ENCODE measurements at places on chromosomes 11 and 22.

DNA sequence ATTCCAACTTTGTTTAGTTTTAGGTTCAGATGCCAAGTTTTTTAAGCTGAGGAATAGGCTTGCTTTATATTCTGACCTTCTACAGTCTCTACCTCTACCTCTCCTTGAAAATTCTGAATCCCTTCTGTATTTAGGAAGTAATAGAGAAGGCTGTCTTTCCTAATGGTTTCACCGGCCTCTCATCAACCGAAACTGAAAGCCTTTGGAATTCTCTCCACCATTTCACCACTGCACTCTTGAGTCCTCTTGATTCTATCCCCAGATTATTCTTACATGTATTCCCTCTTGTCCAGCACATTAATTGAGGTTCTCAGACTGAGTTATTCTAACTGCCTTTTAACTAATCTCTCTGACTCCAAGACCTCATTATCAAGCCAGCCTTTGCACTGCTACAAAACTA is 67.7 kb upstream of the PICALM start:
- no peak for DNase-seq

DNA sequence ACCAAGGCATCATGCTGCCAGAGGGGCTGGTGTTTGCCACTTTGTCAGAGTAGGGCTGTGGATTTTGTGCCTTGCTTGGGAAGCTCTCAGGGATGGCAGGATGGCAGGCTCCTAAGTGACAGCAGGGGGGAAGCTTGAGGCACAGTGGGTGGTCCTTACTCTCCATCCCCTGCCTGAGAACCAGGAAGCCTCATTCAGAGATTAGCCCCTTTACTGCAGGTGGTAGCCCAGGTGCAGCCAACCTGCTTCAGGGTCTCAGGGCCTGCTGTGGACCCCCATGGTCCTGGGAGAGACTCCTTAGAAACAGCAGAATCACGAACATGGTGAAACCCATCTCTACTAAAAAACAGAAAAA is 8.9 kb upstream of the ST3GAL4 start:
- no peak for DNase-seq

DNA sequence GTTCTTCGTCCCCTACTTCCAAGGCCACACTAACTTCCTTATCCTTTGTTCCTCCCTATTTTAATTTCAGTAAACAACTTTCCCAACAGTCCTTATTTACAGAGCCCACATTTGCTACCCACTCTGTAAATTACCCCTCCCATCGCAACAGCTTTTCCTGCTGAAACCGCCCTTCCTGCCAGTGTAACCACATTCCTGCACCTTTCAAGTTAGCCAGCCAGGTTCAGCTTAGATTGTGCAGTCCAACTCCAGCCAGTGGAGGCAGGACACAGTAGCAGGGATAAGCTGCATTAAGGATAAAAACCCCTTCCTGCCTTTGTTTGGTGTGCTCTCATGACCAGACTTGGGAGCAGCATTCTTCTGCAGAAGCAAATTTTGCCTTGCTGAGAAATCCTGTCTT is 768.3 kb upstream of the ARHGAP42 start:
- DNase-seq = no peak

- no peak for DNase-seq
These were observed 39.4 kb downstream of the CEP57 start for GRCh38 chr11:95829580-95830259.

DNA sequence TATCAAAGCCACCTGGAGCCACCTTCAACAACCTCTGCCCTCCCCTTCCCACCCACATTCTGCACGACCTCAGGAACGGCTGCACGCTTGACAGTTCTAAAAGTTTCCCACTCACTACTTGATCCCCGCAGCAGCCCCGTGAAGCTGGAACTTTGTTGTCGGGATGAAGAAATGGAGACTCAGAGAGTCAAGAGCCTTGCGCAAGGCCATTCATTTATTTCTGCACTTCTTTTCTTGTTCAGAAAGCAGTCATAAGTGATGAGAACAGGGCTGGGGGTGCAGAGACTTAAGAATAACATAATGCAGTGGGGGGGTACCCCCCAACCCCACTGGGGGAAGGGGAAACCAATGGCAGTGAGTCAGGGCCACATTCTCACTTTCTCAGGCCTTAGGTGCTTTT is 2.2 kb upstream of the ZFTA start:
- DNase-seq = no peak

DNA sequence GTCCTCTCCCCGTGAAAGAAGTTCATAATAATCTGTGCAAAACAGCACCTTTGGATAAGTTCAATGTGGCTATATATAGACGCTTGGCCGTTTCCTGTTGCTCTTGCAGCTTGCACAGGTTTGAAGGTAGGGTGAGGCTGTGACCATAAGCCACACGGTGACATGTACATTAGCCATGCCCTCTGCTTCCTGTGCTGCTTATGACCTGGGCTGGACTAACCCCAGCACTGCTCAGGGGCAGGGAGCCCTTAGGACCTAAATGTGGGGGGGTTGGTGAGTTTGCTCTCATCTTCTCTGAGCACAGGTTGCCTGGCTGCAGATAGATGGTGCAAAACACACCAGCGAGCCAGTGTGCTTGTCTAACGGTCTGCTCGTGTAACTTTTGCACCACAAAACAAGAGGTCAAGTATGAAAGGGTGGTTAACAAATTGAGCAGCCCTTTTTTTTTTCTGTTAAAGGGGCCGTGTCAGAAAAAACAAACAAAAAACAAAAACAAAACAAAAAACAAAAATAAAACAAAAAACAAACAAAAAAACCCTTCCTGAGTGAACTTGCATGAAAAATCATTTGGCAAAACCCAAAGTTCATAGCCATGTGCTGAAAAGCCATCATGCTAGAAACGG is 37.3 kb downstream of the FLI1 start:
- DNase-seq = no peak

- no peak for DNase-seq
These were observed 12.3 kb downstream of the KCNJ5 start for GRCh38 chr11:128903248-128904061.

GRCh38 chr11:714436-714835 is 8.4 kb downstream of the EPS8L2 start:
- no peak for DNase-seq

- no peak for DNase-seq
These were observed 38.3 kb upstream of the NFAM1 start for GRCh38 chr22:42470366-42471082.

DNA sequence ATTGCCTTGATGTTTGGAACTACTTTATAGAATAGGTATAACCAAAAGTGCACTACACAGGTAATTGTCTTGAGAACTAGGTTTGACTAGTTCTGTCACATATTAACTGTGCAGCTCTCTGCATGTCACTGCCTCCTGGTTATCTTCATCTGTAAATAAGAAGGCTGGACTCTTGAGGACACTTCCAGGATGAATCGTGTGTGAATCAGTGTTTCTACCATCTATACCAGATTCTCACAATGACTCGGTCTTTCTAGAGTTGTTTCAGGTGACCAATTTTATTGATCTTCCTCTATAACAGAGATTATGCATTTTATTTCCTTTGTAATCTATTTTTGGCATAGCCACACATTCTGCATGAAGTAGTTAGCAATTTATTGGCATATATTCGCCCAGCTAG is 1181.0 kb upstream of the TENM4 start:
- DNase-seq = no peak

DNA sequence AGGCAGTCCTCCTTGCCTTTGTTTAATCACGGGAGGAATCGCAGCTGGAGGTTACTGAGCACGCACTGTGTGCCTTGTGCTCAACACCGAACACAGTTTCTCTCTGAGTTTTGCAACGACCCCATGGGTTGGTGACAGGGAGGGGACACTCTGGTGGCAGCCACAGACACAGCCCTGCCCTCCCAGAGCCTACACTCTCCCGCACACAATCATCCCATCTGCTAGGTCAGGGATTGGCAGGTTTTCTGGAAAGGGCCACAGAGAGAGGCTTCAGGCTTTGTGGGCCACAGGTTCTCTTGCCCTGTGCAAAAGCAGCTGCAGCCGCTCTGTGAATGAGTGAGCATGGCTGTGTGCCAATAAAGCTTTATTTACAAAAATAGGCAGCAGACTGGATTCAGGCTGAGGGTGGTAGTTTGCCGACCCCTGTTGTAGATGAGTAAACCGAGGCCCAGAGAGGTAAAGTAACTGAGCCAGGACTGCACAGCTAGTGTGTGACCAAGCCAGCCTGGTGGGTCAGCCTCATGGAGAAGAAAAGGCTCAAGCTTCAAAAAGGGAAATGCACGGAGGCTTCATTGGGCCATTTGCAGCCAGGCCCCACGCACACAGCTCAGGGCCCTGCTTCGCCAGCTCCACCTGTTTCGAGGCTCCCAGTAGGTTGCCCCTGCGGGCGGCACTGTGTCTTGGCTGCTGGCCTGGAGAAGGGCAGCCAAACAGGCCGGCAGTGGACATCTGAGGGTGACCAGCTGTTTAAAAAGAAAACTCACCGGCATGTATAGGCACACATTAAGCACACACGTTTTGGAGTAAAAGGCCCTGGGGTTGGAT is 16.3 kb downstream of the LTO1 start:
- no peak for DNase-seq

DNA sequence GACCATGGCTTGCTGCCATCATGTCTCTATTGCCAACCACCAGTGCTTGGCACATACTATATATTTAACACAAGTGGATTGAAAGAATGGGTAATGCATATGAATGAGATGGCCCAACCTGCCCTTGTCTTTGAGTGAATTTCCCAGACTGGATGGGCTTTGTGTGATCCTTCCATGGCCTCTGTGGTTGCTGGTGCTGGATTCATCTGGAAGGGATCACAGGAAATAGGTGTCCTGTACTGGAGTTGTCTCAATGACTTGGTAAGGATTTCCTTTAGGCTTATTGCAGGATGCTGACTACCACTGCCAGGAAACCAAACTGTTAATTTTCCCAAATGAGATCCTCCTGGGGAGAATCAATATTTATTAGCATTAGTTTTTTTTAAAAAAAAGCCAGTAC is 328.6 kb downstream of the TMEM135 start:
- no peak for DNase-seq

GRCh38 chr11:69211920-69212797 is 56.4 kb downstream of the SMIM38 start:
- no peak for DNase-seq

GRCh38 chr22:23164091-23164490 is 16.2 kb upstream of the BCR start:
- no peak for DNase-seq

DNA sequence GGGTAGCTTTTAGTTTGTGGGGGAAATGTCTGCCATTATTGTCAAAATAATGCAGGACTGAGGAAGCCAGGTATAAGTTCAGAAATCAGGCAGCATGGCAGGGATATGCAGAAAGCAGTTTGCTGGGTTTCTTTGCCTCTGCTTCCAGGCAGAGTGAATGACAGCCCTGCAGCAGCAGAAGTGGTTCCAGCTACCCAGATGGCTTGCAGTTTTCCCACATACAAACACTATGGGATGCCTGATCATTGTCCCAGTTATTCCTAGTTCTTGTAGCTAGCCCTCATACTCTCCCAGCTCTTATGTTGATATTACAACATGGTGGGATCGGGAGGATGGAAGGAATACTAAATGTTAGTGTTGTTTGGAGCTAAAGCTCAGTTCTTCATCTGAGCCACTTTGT is 2.8 kb upstream of the DIXDC1 start:
- no peak for DNase-seq

DNA sequence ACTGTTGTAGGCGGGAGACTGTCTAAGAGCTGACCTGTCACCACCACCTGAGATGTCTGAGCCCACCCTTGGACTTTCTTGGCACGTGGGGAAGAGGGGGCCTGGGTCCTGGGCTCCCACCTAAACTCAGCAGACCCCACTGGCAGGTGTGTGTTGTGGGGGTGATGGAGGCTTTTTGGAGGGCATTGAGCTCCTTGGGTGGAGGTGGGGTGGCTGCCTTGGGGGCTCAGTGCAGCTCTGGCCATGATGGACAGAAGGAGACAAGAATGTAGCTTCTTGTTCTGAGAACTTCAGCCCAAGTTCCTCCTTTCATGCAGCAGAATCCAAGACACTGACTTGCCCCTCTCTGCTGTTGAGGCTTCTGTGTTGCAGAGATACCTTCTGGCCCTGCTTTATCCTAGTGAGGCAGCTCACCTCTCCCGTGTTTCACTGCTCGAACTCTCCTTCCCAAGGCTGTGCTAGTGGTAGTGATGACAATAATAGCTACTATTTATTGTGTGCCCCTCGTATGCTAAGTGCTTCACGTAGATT is 116.6 kb upstream of the OR4B1 start:
- no peak for DNase-seq

DNA sequence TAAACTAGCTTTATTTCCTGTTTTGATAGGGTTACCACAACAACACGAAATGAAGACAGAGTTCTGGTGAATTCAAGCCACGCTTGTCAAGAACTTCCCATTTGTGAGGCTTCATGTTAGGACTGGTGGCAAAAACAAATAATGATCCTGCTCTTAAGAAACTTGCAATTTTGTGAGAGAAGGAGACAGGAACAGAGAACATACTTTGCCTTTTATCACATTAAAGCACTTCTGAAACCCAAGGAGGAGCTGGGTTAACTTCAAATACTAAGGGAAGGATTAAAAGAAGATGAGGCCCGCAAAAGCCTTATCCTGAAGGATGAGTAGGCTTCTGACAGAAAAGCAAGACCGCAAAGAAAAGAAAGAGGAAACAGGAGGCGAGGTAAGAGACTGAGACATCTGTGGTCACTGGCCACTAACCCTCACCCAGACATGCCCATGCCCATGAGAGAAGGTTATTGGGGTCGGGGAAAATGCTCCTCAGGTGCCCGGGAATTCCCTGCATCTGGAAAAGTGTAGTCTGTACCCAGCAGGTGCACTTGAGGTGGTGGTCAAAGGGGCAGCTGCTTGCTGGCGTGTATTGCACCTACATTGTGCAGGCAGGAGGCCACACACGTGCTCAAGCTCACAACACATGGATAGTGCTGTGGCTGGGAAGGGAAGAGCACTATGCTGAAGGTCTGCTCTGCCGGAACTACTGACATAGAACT is 50.5 kb downstream of the MAPK1 start:
- no peak for DNase-seq

- DNase-seq = no peak
These were observed 43.5 kb downstream of the TPCN2 start for GRCh38 chr11:69092263-69092662.

DNA sequence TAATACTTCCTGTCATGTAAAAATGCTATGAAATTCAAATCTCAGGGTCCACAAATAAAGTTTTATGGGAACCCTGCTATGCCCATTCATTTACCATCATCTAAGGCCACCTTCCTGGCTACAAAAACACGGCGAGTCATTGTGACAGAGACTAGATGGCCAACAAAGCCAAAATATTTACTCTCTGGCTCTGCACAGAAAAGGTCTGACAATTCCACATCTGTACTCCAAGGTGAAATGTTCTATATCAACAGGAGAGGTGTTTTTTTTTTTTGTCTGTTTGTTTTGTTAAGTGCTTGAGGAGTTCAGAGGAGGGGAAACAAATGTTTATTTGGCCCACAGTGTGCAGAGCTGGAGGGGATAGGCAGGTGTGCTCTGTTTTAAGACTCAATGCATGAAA is 18.6 kb upstream of the TMA7B start:
- no peak for DNase-seq

GRCh38 chr11:28833670-28834069 is 725.5 kb downstream of the METTL15 start:
- no peak for DNase-seq
